Suprapubic skin (tissue), 4 donors: ENCODE measurements at places on chromosomes 3 and 15.

GRCh38 chr15:79168922-79169456 is 78.4 kb upstream of the RASGRF1 start:
- no peak for DNase-seq

DNA sequence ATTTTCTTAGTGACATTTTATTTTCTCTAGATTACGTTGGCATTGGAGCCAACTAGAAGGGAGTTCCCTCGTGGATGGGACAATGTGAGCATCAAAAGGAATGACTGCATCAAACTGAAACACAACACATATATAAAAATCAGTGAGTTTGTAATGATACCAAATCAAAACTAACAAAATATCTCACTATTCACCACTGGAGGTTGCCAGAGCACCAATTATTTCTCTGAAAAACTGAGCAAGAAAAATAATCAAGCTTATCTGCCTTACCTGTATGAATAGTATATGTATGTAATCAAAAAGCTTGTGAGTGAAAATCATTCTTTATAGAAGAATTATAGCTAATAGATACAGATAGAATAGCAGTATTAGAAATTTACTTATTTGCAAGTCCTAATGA is 46.8 kb upstream of the OTOL1 start:
- DNase-seq, result no peak

DNA sequence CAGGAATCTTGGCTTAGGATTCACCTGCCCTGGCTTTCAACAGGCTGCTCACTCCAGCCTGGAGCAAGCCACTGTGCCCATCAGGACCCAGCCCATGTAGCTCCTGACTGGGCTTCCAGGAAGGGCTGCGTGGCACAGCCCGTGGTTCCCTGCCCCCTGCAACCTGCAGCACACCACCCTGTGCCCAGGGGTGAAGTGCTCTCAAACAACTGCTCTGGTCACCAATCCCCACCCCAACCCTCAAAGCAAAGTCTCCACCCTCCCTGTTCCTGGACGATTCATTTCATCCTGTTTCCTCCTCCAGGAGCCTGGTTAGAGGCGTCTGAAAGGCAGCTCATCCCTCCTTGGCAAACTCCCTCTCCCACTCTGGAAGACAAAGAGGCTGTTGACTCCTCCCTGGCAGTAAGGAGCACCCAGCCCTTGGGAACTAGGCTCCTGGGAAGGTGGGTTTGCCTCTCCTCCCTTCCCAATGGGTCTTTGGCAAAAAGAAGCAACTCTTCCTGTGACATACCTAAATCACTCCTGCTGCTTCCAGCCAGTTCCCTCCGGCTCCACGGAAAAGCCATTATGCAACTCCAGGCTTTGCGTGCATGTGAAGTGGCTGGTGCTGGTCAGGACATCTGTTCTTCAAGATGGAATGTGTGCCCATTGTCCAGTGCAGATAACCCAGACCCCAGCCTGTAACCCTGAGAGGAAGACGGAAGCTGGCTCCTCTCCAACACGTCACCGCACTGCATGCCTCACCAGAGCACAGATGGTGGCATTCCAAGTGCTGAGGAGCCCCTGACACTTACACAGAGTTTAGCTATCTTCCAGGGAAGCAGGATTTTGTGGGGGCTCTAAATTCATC is 29.1 kb upstream of the VIPR1 start:
- no peak for DNase-seq

DNA sequence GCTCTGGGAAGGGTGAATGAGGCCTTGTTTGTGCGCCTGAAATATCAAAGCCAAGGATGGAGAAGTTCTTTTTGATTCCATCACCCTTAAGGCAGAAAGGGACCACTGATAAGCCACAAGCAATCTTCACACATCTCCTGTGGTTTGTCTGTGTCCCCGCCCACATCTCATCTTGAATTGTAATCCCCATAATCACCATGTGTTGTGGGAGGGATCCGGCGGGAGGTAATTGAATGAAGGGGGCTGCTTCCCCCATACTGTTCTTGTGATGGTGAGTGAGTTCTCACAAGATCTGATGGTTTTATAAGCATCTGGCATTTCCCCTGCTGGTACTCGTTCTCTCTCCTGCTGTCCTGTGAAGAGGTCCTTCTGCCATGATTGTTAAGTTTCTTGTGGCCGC is 329.6 kb upstream of the RGMA start:
- DNase-seq, result no peak

GRCh38 chr15:51798281-51798680 is 31.2 kb upstream of the TMOD3 start:
- DNase-seq, result no peak

- no peak for DNase-seq
These were observed 19.1 kb downstream of the IREB2 start for GRCh38 chr15:78457101-78457500.

DNA sequence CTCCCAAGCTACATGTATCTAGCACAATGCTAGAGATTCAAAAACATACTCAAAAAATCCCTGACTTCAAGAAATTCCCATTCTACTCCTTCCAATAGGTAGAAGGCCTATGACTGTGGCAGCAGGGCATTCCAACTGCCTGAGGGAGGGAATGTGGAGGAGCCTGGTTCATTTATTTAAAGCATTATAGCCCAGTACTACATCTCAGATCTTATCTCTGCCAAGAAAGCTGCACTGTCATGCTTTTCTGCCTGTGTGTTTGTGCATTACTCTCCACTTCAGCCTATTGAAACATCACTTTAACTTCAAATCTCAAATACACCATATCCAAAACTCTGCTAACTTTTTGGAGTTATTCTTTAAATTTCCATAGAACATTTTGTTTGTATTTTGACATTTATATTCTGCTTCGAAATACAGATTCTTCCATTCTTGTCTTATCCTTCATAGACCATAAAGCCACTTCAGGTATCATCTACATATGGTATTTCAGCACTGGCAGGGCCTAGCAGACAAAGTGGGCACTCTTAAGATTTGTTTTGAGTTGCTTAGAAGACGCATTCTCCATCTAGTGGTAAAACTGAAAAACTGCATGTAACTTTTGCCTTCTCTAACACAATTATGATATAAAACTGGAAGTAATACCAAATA is 59.1 kb upstream of the NEDD4 start:
- no peak for DNase-seq

DNA sequence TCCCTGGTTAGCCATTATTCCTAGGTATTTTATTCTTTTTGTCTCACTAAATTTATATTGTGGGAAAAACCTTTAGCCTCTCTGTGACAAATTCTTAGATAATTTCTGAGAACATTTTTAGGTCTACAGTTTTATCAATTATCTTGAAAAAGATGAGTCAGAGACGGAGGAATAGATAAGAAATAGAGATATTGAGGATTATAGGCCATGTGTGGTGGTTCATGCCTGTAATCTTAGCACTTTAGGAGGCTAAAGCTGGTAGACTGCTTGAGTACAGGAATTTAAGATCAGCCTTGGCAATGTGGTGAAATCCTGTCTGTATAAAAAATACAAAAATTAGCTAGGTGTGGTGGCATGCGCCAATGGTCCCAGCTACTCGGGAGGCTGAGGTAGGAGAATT is 960.2 kb downstream of the SQOR start:
- DNase-seq, result no peak

DNA sequence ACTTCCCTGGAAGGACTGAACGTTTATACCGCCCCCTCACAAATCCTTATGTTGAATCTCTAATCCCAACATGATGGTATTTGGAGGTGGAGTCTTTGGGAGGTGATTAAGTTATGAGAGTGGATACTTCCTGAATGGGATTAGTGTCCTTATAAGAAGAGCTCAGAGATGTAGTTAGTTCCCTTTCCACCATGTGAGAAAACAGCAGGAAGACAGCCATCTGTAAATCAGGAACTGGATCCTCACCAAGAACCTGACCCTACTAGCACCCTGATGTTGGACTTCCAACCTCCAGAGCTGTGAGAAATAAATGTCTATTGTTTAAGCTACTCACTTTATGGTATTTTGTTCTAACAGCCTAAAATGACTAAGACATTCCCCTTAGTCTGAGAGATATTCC is 33.3 kb upstream of the SACM1L start:
- DNase-seq, result no peak

DNA sequence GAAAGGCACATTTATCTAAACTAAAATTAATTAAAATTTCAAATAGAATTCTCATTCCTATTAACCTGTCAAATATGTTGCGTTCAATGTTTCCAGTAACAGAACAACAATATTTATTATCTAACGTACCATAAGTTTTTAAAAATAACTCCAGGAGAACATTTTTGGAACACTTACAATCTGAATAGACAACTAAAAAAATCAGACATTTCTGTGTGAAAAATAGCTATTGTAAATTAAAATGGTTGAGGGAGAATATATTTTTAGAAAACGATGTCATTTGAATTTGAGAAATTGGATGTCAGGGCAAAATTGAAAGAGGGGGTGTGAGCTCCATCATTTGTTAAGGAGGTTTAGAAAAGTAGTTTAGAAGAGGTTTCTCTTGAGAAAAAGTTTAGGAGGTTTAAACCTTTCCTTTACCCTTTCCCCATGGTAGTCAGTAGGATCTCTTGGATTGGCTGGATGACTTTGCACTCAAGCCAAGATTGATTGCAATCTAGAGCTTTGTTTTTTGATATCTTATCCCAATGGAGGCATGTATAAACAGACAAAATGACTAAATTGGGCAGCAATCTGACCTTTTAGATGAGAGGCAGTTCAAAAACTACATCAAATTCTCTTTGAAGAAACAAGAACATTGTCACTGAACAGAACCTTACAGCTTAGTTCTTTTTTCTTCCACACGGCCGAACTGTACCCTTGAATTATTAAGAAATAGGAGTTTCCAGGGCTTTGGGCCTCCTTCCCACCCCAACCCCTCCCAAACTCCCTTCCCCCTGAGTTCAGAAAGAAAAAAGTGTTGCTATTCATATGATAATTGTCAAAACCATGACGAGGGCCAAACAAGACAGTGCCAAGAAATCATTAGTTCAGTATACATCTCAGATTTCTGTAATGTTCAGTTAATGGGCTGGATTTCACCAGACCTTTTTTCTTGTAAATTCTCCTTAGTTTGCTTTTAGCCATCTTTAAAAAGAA is 79.7 kb upstream of the CDIN1 start:
- DNase-seq, result no peak

- no peak for DNase-seq
These were observed 22.5 kb upstream of the CNTN3 start for GRCh38 chr3:74636981-74637380.
